GM12864 (cell line): ENCODE measurements at places on chromosomes 11 and 22.

DNA sequence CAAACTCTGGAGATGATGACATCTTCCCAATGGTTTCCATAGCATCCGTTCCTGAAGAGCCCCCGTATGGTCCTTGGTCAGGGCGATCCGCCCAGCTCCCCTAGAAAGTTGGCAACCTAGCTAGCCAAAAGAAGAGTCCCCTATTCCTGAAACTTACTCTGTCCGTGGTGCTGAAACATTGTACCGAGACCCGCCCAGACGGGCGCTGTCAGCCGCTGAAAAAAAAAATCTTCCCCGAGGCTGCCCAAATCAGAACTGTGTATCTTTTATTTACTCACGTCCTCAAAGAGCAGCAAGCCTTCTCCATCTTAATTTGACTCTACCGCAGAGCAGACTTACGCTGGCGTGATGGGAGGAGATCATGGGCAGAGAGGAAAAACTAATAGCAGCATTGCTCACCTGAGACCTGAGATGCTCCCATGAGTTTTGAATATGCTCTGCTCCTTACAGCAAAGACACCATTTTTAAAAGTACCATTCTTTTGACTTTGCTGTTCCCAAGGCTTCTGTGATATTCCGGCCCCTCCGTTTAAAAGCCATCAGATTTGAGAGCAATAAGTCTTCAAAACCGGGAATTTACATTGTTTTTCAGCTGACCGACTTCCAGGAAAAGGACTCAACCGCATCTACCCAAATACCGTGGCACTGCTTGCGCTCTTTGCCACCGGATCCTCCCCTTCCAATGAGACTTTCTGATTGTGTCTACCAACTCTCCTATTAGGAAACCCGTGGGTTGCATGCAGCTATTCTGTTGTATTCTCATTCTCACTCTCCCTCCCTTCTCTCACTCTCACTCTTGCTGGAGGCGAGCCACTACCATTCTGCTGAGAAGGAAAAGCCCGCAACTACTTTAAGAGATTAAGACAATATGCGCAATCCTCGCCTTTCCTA, at the start of gene SLC17A6:
TSS of gene SLC17A6 (plus strand) at position 786 of the 890 bp plus-strand sequence. CDS start 153 bp downstream, outside the sequence.
- DNase-seq = no peak

- DNase-seq = no peak
These were observed 5.0 kb downstream of the KCNJ11 start for GRCh38 chr11:17383461-17383860.

DNA sequence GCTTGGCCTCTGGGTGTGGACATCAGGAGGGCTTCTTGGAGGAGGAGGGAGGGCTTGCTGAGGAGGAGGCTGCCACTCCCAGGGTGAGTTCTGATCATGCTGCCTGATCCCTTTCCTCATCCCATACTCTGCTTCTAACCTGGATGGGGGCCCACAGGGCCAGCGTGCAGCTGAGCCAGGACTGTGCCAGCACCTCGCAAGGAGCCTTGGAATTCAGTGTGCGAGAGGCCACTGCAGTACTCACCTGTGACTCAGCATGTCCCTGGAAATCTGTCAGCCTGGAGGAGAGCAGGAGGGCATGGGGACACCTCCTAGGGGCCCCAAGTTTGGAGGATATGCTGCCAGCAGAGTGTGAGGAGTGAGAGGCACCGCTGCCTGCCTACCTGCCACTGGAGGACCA, 4.2 kb upstream of the GAB4 start:
- DNase-seq = no peak

DNA sequence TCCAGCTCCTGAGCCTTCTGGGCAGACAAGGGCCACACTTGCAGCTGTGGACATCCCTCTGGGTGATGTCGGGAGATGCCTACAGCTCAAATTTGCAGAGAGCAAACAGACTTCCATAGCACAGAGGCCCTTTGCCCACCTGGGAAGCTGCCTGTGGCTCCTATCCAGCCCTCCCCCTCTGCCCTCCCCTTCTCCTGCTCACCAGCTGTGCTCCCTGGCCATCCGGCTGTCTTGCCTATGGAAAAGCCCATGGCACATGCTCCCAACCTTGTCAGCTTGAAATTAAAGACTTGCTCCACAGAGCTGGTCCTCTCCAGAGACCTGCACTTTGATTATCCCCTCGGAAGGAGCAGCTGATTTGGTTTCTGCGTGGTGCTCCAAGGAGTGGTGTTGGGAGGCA, 118.9 kb upstream of the NECTIN1 start:
- no peak for DNase-seq

DNA sequence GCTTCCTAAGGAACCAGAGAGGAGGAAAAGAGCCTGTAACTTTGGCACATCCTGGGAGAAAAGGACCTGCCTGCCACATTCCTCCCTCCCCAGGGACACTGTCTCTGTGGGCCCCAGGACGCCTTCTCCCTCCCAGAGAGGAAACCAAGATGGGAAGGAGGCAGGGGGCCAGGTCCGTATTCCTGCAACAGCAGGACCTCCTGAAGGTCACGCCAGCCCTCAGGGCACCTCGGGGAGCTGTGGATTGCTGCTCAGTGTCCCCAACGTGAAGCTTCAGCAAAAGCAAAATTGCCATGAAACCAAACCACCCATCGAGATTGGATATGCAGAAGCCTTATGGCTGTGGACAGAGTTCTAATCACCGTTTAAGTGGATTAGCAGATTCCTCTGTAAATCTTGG, 86.7 kb downstream of the ARHGAP8 start:
- no peak for DNase-seq

DNA sequence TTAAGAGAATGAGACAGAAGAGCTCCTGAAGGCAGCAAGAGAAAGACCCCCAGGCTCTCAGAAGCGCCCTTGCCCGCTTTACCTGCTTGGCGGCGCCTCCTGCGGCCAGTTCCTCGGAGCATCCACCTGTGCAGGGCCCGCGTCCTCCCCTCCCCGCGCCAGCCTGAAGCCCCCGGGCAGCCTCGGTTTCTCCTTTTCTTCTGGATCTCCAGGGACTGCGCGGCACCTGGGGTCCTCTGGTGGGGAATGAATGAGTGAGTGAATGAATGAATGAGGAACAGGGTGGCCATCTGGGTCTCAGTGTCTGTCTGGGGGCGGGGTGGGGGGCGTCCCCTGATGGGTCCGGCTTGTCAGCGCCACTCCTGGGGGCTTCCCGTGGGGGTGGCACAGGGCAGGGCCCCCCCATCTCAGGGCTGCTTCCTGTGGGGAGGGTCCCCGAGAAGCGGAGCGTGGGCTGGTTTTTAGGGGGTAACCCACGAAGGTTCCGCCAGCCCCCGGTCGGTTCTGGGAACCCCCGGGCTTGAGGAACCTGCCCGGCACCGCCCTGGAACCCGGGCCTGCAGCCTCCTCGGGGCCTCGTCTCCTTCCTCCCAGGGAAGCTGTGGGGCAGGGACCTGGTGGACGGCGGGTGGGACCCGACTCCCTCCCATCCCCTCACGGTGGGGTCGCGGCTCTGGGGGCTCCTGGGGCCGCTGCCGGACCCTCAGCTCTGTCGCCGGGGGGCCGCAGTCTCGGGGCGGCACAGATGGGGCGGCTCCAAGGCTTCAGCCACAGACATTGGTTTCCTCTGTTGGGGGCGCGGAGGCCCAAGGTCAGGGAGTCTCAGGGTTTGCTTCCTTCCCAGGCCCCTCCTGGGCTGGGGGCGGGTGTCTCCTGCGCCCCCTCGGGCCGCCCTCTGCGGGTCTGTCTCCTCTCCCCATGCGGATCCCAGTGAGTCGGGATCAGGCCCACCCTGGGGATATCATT, 8.3 kb upstream of the KRTAP5-7 start:
- no peak for DNase-seq

DNA sequence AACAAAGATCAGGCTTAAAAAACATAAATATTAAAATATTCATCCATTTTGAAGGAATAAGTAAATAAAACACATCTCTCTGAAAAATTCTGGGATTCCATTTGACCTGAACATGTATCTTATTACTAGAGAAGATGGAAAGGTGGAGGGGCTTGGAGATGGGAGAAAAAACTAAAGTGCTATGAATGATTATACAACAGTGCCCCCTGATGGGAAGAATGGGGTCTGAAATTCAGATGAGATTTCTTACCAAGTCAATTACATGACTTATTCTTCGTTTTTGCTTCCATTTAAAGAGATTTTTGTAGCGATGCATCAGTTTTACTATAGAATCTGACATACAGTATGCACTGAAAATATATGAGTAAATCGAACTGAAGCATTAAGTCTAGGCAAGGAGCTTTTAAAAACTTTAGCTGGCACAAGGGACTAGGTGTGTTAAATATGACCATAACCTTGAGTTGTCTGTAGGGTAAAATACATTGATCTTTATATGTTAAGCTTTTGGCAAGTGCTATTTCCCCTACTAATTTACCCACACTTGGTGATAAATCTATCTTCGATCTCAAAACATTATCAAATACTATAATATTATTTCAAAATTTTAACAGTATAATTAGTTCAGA, 718.8 kb downstream of the CNTN5 start:
- DNase-seq = no peak

DNA sequence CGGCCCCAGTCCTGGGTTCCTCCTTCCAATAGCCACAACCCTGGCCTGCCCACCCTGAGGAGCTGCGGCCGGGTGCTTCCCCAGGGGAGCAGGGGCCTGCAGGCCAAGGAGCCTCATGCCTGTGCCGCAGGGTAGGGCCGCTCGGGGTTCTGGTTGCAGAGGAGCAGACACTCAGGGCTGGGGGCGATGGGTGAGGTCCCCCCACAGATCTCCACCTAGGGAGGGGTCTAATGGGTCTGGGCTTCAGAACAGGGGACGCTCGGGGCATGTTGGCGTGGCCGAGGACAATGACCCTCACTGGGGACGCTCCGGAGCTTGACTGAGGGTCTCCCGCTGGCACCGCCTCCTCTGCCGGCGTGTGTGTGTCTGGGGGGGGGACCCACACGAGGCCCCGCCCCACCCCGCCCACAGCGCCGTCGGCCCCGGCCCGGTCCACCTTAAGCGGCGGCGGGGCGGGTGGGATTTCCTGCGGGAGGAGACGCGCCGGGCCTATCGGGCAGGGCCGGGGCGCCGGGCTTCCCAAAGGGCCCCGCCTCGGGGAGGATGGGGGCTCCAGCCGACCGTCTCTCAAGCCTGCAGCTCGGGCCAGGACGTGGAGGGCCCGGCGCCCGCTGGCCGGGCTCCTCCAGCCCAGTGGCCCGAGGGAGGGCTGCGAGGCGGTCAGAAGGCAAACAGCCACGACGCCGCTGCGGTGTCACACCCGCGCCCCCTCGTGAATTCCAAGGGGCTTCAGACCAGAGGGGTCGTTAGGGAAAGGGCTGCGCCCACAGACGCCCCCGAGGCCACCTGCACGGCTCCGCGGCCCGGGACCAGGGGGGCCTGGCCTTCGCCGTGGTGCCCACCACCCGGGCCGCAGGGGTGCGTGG, 640 bp upstream of the ZDHHC8 start:
- DNase-seq = no peak

- no peak for DNase-seq
These were observed 516 bp downstream of the VPS26B start for GRCh38 chr11:134224710-134225664.

GRCh38 chr11:72122607-72123006, 10.1 kb upstream of the ANAPC15 start:
- no peak for DNase-seq
